ENCODE measurements at places on chromosomes 3 and 15.

GRCh38 chr15:62047282-62047827 is 12.9 kb downstream of the VPS13C start:
- DNase-seq = no peak

DNA sequence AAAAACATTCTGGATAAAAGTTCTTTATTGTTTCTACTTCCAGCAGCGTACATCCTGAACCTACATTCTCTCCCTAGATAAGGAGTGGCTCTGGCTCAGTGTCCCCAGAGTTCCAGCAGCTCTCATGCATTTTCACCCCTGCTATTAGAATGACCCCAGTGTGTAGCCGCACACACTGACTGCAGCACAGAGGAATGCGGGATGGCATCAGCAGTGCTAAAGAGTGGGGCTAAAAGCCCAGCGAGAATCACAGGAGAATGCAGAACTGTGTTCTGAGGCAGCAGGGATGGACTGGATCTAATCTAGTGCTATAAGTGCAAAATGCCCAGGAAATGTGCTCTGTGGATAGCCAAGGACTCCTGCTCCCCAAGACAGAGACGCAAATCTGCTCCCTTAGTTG is 66.4 kb upstream of the TJP1 start:
- no peak for DNase-seq

DNA sequence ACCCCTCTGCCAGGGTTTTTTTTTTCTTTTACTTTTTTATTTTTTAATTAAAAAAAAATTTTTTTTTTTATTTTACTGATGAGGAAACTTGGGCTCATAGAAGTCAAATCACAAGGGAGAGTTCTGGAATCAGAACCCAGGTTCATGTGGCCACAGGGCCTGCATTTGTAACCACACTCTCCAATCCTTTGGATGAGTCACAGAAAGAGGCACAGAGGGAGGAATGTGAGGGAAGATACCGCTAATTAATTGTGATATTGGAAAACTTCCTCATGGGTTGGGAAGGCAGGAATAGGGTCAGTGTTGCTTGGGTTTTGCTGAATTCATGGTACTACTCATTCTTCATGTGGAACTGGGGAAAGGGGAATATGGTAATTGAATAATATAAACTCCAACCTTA is 132.9 kb upstream of the SLC6A11 start:
- DNase-seq = no peak

DNA sequence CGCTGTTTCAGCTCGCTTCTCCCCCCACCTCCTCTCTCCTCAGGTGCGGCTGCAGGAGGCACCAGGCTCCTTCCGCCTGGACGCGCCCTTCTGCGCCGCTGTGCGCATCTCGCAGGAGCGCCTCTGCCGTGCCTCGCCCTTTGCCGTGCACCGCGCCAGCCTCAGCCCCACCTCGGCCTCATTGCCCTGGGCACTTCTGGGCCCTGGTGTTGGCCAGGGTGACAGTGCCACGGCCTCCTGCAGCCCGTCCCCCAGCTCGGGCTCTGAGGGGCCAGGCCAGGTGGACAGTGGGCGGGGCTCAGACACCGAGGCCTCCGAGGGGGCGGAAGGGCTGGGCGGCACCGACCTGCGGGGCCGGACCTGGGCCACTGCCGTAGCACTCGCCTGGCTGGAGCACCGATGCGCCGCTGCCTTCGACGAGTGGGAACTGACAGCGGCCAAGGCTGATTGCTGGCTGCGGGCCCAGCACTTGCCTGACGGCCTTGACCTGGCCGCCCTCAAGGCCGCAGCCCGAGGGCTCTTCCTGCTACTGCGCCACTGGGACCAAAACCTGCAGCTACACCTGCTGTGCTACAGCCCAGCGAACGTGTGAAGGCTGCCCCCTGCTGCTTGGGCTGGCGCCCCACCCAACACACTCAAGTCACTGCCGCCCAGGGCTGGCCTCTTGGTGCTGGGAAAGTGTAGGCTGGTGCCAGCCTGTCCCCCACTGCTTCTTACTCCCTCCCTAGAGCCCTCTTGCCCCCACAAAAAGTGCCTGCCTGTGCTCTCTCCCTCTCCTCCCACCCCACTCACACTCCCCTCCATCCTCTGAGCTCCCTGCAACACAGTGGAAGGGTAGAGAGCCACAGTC is 7.1 kb downstream of the ALG3 start:
- no peak for DNase-seq

- no peak for DNase-seq
These were observed 10.0 kb downstream of the LSG1 start for GRCh38 chr3:194661946-194662345.

- DNase-seq = no peak
These were observed 257.7 kb upstream of the UBE2E1 start for GRCh38 chr3:23547905-23548650.

GRCh38 chr15:75820206-75820605 is 23.0 kb upstream of the UBE2Q2 start:
- no peak for DNase-seq
